Activated T-cell treated with anti-CD3 and anti-CD28 coated beads, Interleukin-2, amount 50 U/mL, for 48 hours (primary cell): ENCODE measurements at places on chromosomes 4 and X.

- DNase-seq, result no peak
These were observed 297.6 kb downstream of the IL15 start for GRCh38 chr4:141933978-141934377.

DNA sequence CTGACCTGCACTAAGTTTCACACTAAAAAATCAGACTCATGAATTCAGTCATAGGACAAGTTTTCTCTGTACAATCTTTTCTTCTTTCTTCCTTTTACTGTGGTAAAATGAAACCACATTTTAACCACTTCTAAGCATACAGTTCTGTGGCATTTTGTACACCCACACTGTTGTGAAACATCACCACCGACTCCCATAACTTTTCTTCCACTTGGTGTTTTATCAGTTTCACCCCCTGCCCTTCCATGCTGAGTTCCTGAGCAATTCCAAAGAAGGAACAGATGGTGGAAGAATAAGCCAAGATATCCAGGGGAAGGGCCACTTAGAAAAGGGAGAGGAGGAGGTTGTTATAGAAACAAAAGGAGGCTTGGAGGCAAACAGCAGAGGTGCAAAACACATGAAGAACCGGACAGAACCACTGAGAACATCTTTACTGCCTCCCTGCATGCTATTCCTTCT lies 22.6 kb downstream of the SLC25A4 start:
- peak; percentile 35 for DNase-seq

DNA sequence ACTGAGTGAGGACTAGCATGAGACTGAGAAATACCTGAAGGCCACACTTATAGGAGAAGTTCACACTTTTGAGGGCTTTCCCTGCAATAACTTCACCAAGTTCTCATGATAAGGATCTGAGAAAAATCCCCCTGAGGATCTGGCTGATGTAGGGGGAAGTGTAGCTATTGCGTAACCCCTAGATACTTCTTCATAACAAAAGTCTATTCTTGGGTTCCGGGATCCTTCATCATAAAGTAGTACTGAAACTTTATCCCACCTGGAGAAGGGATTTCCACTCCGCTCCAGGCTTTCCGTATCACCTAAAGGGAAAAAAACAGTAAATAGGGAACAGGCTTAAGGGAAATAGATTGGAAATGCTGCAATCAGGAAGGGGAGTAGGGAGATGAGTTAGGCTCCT lies 13.3 kb downstream of the USP27X start:
- DNase-seq, result no peak

DNA sequence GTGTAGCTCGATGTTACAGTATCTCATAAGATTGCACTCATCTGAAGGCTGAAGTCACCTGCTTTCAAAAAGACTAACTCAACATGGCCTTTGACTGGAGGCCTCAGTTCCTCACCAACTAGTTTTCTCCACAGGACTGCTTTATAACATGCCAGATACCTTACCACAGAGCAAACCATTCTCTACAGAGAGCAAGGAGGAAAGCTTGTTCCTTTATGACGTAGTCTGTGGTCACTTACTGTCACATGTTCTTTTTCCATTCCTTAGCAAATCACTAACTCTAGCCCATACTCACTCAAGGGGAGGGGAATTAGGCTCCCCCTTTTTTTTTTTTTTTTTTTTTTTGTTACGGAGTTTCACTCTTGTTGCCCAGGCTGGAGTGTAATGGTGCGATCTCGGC lies 3.2 kb downstream of the THAP9 start:
- no peak for DNase-seq

GRCh38 chr4:186891859-186892486 lies 168.3 kb upstream of the FAT1 start:
- DNase-seq, result no peak
